ENCODE measurements at places on chromosomes 4 and X.
A peak's percentile ranks its signal among the peaks of the same experiment; 100 is the strongest.

DNA sequence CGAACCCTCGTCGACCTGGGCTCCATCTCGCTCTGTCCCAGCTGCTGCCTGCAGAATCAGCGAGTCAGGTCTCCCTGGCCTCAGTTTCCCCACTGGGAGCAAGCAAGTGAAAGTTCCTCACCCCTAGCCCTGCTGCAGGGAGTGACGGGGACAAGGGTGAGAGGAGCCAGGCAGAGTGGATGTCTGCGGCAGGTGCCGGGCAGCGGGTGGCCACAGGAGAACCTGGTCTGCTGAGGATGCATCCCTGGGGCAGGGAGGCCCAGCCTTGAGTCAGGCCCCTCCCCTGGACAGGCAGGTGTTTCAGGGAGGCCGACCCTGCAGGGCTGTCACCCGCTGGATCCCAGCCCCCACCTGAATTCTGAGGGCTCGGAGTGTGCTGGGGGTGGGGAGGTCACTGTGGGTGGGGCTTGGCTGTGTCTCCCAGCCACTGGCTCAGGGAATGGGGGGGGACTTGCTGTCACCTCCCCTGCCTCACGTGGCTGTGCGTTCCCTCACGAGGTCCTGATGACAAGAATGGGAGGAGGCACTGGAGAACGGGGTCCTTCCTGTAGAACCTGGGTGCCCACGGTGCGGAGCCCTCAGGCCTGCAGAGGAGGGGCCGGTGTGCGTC, 33.2 kb downstream of the LRPAP1 start:
- no peak for DNase-seq

DNA sequence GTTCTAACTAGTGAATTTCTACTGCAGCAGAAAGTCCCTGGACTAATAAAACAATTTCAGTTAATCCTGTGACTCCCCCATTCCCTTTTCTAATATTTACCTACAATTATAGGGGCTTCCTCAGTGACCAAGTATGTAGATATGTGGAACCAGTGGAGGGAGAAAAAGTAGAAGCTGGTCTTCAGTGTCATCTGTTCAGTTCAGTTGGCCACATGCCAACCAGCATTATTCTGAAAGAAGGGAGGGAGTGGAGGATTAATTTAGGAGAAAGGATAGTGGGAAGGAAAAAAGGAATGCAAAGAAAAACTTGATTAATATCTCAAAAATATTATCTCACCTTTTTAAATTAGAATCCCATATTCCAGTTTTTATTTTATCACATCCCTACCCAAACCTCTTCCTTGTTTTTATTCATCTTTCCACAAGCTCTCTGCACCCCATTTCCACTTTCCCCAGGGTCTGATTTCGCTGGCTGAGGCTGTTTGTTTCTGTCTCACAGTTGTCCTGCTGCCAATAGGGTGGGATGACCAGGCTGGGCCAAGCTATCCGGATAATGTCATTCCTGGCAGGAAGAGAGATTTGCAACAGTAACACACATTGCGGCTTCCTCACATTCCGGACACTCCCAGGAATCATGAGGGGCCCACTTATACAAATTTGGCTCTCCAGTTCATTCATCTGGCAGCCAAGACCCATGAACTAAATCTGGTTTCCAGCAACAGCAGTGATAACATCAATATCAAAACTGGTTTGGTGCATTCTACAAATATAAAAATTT, 24.6 kb upstream of the ANTXR2 start:
- DNase-seq: peak; percentile 77

GRCh38 chrX:148416931-148417330, 83.5 kb upstream of the AFF2 start:
- no peak for DNase-seq

DNA sequence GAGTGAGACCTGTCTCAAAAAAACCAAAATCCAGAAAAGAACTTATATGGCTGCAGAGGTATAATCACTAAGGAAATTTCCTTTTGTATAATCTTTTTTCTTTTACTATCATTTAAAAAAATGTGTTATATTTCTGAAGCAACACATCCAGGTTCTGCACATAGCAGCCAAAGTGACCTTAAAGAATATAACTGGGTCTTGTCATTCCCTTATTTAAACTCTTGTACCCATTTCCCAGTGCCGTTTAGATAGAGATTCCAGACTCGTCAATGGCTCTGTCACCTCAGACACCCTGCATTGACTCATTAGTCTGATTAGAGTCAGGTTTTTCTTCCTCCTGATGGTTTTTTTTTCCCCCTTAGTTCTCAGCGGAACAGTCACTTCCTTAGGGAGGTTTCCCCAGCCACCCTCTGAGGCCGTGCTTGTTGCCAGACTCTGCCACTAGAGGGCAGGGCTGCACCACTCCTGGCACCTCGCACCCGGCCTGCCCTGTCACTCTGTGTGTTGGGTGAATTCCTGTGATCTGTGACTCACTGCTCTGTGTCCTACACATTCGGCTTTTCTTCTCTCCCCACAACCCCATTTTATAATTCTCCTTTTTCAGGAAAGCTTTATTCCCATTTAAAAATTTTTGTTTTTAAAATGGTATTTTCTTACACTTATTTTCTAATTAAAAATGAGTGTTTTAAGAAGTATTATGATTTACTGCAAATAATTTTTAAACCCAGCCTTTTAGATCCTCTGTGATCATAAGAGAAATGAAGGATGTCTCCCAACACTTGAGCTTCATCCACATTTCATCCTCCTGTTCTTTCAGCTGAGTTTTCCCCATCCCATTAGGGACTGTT, 32.1 kb downstream of the HTT start:
- peak; percentile 77 for DNase-seq

DNA sequence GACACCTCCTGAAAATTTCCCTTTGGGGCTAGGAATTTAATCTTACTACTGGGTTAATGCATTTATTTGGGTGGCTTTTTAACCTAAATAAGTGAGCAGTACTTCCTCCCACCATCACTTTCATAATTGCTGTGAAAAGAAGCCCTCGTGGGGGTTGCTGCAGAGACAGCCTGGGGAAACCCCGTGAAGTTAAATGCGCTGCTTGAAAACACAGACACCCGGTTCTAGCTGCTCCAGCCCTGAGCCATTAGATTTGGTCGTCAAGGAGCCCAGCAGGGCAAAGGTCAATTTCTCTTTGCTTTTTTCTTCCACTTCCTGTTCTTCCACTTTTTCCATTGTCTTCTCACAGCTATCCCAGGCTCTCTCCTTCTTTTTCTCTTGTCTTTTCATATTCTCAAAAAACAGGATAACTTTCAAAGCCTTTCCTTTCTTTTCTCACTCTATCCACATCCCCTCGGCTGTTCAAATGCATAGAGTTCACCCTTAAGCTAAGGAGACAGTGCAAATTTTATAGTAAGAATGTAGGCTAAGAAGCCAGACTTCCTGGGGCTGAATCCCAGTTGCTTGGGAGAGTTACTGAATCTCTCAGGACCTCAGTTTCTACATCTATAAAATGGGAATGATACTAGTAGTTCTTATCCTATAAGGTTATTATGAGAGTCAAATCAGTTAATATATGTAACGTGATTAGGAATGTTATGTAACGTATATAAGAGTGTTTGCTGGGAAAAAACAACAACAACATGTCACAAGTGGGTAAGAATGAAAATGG, 91.5 kb upstream of the ZNF827 start:
- no peak for DNase-seq

GRCh38 chr4:167428156-167428555, 193.9 kb upstream of the SPOCK3 start:
- DNase-seq: peak; percentile 18

DNA sequence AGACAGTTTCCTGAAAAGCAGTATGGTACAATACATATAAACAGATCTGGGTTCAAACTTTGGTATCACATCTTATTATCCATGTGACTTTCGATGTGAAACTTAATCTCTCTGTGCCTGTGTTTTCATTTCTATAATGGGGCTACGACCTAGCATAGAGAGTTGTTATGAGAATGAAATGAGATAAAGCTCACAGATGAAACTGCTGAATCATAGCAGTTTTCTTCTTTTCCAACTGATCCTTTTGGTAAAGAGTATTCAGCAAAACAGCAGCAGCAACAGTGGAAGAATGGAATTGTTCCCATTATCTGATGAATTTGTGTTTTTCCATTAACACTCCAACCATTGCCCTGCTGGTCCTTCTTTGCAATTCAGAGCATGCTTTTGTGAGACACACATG, 16.3 kb downstream of the AMBN start:
- DNase-seq: no peak

- DNase-seq: peak; percentile 7
Measured at GRCh38 chr4:88706574-88706973, 8.9 kb upstream of the NAP1L5 start.

DNA sequence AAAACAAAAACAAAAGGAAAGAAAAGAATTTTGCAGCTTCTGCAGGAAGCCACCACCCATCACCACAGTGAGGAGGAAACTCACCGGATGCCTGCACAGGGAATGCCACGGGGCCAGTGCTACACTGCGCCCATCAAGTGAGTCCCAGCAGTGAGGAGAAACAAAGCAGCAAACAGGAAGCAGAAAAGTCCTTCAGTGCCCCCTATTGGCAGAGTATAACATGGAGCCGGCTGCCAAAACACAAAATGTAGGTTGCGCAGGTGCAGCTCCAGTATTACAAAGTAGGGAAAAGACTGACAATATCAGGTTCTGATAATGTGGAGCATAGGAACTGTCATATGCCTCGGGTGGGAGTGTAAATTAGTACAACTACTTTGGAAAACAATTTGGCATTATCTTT, 23.3 kb upstream of the SCML2 start:
- no peak for DNase-seq

GRCh38 chrX:9622128-9622527, 143.5 kb downstream of the GPR143 start:
- DNase-seq: no peak

GRCh38 chrX:71515038-71515396, 17.9 kb upstream of the OGT start:
- no peak for DNase-seq

GRCh38 chr4:104930298-104930697, 216.4 kb upstream of the TET2 start:
- DNase-seq: no peak

GRCh38 chr4:89797117-89797516, 39.8 kb downstream of the SNCA start:
- DNase-seq: no peak

- DNase-seq: no peak
Measured at GRCh38 chr4:124065936-124066335, 646.6 kb downstream of the ANKRD50 start.

DNA sequence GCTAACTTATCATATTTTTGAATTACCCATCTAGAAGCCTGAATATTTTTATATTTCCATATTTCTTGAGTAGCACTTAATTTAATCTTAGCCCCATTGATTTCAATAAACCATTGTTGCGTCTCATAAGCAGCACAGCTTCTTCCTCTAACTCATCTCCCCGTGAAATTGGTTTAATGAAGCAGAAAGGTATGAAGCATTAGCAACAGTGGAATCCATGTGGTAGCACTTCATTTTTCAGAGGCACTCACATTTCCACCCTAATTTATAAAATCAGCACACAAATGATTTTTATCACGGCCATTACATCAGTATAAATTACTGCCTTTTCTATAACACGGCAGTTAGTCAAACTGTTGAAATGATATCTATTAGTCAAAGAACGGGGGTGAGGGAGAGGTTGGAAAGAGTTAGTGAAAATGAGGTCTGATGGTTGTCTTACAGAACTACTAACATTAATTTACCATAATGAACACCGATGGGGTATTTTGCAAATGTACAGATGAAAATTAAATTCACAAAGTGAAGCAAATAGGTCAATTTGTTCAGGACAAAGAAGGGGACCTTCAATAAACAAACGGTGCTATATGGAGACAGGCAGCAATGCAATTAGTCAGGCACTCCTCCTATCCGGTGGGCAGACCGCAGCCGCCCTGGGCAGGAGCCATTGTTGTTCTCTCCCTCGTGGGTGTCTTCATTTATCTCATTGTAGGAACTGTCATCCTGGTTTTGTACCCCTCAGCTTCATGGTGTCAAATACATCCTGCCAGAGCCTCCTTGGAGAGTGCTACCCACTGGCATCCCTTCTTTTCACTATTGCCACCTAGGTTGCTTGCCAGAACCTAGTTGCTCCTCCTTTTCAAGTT, 205.7 kb downstream of the SOX3 start:
- DNase-seq: no peak

DNA sequence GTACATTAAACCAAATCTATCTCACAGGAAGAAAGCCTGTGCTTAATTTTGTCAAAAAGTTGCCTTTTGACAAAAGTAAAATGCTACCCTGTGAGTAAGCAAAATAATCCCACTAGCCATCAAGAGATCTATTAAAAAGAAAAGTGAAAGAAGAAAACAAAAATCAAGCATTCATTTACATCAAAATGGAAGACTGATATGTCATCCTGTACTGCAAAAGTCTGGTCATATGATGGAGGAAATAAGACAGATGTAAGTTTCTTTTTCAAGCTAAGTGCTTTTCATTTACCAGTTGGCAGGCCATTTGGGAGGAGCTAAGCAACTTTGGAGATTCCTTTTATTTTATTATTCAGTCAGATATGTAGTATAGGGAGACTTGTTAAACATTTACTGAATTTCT, 387.4 kb downstream of the SPOCK3 start:
- no peak for DNase-seq

- peak; percentile 38 for DNase-seq
Measured at GRCh38 chrX:103626855-103627254, 1.9 kb upstream of the TCEAL1 start.

- DNase-seq: no peak
Measured at GRCh38 chr4:112819729-112820128, 182.8 kb downstream of the LARP7 start.

- peak; percentile 14 for DNase-seq
Measured at GRCh38 chr4:147782087-147782781, 50.3 kb downstream of the ARHGAP10 start.

- DNase-seq: no peak
Measured at GRCh38 chrX:43000121-43000520, 222.2 kb upstream of the PPP1R2C start.

GRCh38 chr4:61298178-61298740, 98.1 kb downstream of the ADGRL3 start:
- no peak for DNase-seq

DNA sequence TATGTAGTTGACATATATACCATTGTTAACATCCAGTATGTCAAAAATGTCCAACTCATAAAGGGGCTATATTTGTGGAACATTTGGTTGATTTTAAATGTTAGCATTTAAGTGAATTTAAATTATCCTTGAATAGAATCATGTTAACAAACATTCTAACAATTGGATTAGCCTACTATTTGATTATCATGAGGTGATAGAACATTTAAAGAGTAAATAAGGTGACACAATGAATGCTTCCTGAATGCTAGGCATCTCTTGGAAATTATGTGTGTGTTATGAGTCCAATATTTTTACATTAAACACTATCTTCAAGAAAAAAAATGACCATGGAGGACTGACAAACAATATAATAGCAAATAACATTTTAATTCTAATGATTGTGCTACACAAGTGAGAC, 901.9 kb upstream of the AGA start:
- DNase-seq: no peak

GRCh38 chrX:76657499-76657898, 230.0 kb downstream of the MAGEE1 start:
- DNase-seq: no peak

- DNase-seq: no peak
Measured at GRCh38 chrX:21802054-21802670, 37.3 kb upstream of the MBTPS2 start.

GRCh38 chrX:110097920-110098319, 95.0 kb downstream of the TMEM164 start:
- DNase-seq: no peak

All from HCEC 1CT (cell line).